T-cell (primary cell): ENCODE measurements at places on chromosomes 16 and 17. TPM values are rescaled to one million over a fixed set of nuclear protein-coding genes. Genes with fewer than 3 reads are reported as not detected.

DNA sequence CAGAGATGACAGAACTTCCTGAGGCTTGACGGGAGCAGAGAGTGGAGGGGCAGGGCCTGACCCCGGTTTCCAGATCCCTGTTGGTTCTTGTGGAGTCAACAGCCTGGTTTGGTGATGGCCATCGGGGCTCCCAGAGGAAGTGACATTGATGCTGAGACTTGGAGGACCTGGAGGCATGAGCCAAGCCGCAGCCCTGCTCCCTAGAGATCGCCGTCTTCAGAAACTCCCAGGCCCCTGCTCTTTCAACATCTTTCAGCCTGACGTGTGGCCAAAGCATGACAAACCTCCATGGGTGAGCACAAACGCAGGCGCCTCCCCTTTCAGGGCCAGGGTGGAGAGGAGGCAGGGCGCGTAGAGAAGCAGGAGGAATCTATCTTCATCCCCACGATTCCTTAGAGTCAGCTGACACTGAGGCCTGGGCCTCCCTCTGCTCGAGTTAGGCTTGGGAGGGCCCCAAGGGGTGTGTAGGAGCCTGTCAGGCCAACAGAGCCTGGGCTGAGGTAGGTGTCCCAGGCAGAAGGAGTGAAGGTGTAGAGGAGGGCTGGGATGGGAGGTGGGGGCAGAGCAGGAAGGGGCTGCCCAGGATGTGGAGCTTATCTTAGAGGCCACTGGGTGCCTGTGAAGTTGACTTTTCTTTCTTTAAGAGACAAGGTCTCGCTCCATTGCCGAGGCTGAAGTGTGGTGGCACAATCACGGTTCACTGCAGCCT is 56.1 kb upstream of the MED9 start:
- DNase-seq: no peak

DNA sequence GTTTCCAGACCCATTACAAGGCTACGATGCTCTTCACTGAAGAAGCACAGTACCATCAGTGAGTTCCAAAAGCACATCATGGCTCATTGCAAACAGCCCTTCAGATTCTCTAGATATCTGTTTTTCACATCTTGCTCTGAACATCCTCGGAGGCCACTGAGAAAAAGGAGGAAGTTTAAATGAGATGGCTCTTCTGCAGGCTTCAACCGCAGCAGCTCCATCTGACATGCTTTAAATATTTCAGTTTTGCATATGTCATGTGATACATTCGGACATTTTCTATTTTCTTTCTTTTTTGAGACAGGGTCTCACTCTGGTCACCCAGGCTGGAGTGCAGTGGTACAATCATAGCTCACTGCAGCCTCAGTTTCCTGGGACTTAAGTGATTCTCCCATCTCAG is 396.8 kb downstream of the NPIPA8 start:
- no peak for DNase-seq

GRCh38 chr16:2333231-2333630 is 7.3 kb downstream of the ABCA3 start:
- DNase-seq: no peak

GRCh38 chr17:80352991-80353665 is 61.8 kb upstream of the ENDOV start:
- no peak for DNase-seq

GRCh38 chr16:8127070-8127469 is 463.2 kb downstream of the TMEM114 start:
- DNase-seq: no peak

- no peak for DNase-seq
These were observed 43.8 kb downstream of the NDEL1 start for GRCh38 chr17:8479431-8479947.

DNA sequence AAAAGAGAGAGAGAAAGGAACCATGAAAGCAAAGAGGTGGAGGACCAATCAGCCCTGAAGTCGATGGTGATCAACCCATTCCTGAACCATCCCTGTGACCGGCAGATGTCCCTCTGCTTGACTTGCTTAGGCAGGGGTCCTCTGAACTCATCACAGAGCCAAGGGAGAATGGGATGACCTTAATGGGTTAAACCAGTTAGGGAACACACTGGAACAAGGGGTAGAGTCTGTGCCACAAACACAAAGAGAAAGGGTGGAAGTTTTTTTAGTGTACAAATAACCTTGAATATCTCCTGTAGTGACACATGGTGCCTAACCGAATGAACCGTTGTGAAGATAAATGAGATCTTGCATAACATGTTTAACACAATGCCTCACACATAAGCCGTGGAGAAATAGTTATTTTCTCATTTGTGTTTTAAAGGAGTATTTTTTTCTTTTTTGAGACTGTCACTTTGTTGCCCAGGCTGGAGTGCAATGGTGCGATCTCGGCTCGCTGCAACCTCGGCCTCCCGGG is 11.2 kb downstream of the NAA60 start:
- no peak for DNase-seq

DNA sequence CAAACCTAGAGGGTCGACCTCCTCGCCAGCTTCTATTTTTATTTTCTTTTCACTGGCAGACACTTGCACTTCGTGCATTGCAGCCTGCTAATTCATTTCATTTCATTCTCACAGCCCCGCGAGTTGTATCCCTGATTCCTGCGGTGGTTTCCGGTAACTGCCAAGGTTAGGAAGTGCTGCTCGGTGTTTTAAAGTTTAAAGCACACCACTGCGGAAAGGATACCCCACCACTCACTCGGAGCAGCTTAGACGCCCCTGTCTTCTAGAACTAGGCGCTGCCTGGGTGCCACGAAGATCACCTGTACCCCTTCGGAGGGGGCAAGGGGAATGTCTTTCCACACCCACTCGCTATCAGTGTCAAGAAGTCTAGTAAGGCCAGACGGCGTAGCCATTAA is 509 bp downstream of the CNEP1R1 start:
- DNase-seq: no peak

GRCh38 chr16:69250081-69250480 is 61.1 kb upstream of the VPS4A start:
- DNase-seq: no peak

- DNase-seq: no peak
These were observed 2.0 kb downstream of the SOCS3 start for GRCh38 chr17:78357672-78358537.

GRCh38 chr17:56176091-56176490 is 22.8 kb downstream of the ANKFN1 start:
- DNase-seq: no peak

DNA sequence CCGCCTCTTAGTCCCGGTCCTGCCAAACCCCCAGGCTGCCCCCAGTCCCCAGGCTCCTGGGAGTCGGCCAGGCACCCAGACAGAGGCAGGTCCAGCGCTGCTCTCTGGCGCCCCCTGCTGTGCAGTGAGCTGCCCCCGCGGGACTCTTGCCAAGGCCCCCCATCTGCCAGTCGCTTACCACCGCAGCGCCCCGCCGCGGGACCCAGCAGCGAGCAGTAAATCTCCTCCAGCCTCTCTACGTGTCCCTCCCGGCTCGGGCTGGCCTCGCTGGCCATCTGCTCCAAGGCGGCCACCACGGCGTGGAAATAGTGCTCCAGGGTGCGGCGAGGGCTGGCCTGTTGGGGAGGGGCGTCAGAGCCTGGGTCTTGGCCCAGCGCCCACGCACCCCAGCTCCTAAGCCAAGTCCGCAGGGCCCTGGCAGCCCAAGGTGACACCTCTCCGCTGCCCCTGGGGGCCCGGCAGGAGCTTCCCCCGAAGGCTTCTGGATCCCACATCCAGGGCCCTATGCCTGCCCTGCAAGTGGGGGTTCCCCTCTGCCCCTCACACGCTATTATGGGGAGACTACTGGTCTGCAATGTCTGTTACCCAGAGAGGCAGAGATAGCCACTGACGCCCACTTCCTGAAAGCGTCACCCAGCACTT is 33.7 kb upstream of the MFSD6L start:
- no peak for DNase-seq

GRCh38 chr17:76261421-76262215 is 3.5 kb upstream of the UBALD2 start:
- no peak for DNase-seq

GRCh38 chr17:18258356-18259038 is at the start of gene FLII:
FLII (minus strand) TSS chr17:18258738; CDS start chr17:18258690, 48 bp downstream.
- DNase-seq: peak; percentile 24

DNA sequence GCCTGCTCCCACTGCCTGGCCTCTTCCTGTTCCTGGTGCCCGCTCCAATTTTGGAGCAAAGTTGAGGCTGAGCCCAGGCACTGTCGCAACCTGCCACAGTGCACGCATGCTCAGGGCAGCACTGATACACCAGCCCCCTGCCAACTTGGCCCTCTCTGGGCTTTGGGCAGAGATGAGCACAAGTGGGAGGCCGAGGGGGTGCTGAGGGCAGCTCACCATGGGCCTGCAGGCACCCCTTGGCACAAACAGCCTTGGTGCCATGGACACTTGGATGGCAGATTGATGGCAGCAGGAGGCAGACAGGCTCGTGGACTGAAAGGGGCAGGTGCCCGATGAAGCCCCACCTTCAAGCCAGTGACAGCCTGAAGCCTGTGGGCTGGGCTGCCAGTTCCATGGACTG is 42.9 kb downstream of the PIGL start:
- no peak for DNase-seq

DNA sequence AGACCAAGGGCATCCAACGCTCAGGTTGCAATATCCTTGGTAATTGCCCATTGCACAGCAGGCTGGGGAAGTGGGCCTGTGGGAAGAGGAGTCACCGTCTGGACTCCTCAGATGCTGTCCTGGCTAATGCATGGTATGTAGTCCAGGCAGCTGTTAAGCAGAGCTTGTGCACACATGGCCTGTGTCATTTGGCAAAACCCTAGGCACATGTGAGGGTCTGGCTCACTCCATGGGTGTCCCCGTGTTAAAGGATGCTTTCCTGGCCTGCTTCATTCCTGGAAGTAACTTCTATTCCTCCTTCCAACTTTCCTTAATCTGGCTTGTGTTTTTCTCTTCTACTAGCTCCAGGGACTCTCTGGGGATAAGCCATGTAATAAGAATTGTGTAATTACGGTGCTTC is 378.0 kb upstream of the CA10 start:
- no peak for DNase-seq

DNA sequence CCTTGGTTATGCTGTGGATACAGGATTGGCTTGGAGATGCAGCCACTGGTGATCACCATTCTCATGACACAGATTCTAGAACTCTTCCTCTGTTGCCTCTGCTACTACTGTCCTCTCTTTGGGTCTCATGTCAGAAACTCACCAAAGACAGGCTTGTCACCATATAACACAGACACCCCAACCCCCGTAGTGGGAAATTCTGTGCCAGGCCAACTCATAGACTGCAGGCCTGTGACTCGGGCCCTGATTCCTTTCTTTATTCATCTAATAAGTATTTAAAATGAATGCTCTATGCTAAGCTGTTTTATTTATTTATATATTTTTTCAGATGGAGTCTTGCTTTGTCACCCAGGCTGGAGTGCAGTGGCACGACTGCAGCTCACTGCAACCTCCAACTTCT is 9.5 kb downstream of the CYB5D2 start:
- DNase-seq: no peak

DNA sequence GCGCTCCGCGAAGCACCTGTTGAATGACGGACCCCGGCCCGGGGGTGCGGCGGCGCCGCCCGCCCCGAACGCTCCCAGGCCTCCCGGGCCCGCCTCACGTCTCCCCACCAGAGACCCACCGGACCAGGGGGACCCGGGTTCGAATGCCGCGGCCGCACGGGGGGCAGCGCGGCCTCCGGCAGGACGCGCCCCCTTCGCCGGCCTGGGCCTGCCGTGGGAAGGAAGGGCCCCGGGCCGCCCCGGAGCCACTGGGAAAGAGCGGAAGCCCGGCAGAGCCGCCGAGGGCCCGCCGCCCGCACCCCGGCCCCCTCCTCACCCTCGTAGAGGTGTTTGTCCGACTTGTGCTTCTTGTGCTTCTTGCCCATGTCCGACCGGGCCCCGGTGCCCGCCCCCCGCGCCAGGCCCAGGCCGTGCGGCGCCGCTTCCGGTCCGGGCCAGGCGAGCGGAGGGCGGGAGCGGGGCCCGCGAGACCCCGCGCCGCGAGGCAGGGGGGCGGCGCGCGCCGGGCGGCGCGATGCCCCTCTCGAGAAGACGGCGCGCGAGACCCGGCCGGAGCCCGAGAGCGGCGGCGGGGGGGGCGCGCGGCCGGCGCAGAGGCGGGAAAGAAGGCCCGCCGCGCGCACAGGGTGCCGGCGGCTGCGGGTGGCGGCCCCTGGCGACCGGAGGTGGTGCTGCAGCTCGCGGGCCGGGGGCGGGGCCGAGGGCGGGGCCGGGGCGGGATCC is at the start of gene BRD7:
TSS of gene BRD7 (minus strand) at position 579 of the 723 bp plus-strand sequence. CDS start at position 365, 214 bp downstream.
- DNase-seq: peak; percentile 69

DNA sequence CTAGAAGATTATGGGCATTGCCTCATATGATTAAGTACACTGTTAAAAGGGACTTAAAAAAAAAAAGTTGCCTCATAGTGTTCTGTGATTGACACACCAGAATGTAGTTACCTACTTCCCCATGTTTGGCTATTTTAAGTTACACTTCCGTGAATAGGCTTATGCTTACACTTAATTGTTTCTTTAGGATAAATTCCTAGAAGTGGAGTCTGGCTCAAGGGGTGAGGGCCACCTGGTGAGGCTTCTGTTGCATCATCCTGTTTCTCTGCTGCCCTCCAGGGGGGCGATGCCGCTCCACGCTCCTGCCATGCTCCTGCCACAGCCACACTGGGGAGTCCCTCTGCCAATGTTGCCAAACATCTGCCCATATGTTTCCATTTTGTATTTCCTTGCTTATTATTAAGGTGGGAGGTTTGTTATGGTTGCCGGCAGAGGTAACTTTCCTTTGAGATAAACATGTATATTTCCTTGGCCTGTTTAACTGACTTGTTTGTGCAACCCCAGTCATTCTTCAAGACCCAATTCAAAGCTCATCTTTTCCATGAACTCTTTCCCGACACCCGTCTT is 73.1 kb downstream of the KSR1 start:
- no peak for DNase-seq

DNA sequence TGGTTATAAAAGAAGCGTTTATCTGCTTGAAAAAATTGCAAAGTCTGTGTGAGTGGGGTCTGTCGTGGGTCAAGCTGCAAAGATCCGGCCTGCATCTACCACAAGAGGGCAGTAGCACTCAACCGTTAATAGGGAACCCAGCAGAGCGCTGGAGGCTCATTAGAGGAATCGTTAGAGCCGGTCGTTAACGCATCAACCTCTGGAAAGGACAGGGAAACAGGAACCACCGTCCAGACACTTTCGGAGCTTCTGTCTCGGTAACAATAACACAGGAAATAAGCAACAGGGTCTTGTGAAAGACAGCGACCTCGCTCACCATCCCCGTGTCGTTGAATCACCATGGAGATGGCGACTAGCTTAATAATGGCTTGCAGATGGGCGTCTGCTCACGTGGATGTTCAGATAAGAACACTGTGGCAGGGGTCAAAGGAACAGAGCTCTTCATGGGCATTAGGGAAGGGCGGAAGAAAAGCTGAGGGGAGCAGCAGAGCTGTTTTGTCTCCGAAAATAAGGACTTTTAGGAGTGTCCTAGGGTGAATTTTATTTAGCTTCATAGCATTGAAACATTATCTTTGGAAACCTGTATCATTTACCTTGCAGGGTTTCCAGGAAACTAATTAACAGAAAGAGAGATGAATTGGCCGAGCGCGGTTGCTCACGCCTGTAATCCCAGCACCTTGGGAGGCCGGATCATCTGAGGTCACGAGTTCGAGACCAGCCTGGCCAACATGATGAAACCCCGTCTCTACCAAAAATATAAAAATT is 11.9 kb upstream of the NSRP1 start:
- peak; percentile 57 for DNase-seq

Gene HSD17B1
- 1.4 TPM for total RNA-seq

Gene WFDC1
- total RNA-seq: not detected

Gene CDH1
- total RNA-seq: 2.4 TPM

Gene FOXO3B
- 7.6 TPM for total RNA-seq

Gene PRAC1
- total RNA-seq: not detected

Gene ARHGAP44
- 0.39 TPM for total RNA-seq

Gene CD300LB
- total RNA-seq: not detected

Gene OR3A3
- not detected for total RNA-seq

Gene NPIPB6
- 0.70 TPM for total RNA-seq

Gene DNAI2
- total RNA-seq: 1.5 TPM

Gene DOK4
- 4.1 TPM for total RNA-seq

Gene KRTAP9-2
- not detected for total RNA-seq
